ENCODE measurements at places on chromosomes 4 and X.

GRCh38 chr4:147567276-147567675, 49.9 kb upstream of the TMEM184C start:
- no peak for DNase-seq

DNA sequence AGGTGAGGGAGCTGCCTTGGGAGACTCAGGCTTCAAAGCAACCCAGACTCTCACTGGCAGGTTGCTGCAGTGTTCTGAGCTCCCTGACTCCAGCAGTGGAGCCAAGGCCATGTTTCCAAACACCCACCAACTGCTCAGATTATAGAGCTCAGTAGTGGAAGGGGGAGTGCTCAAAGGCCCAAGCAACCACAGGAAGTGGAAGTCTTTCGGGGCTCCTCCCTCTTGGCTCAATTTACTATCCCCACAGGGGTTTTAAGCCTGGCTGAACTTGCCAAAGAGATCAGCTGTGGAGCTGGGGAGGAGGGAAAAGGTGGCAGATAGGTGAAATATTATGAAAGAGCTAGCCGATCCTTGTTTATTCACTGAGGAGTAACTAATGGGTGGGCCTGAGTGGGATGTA, 82.5 kb downstream of the HPRT1 start:
- no peak for DNase-seq

- DNase-seq: no peak
Measured at GRCh38 chr4:120443116-120443515, 376.5 kb upstream of the MAD2L1 start.

DNA sequence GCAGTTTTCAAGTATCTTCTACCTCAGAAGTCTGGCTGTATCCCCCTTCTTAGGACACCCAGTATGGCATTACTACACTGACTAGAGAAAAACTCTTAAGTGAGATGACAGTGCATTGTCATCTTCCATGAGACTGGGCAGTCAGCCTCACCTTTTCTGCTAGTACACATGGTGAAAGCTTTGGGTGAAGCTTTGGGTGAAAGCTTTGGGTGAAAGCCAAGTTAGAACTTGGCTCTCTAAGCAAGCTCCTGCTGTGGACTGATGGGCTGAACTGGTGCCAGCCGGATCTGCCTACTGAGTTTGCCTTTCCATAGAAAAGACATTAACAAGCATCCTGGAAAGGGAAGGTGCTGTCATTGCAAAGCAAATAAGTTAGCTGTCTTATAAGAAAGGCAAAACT, 8.8 kb downstream of the EPHA5 start:
- DNase-seq: no peak

DNA sequence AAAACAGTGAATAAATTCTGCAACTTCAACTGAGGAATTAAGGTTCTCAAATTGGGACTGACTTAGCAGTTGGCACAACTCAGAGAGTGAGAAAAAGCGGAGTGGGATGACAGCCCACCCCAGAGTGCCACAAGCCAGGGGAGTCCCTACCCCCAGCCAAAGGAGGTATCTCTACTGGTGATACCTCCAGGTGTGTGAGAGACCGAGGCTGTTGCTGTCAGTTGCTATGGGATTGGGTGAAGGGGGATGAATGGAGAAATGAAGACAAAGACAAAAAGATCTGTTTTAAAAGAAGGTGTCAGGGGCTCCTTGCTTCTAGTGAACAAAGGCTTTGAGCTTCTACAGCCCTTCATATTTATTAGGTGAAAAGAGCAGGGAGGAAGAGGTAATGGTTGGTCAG, 71.4 kb upstream of the UGT2B10 start:
- no peak for DNase-seq

DNA sequence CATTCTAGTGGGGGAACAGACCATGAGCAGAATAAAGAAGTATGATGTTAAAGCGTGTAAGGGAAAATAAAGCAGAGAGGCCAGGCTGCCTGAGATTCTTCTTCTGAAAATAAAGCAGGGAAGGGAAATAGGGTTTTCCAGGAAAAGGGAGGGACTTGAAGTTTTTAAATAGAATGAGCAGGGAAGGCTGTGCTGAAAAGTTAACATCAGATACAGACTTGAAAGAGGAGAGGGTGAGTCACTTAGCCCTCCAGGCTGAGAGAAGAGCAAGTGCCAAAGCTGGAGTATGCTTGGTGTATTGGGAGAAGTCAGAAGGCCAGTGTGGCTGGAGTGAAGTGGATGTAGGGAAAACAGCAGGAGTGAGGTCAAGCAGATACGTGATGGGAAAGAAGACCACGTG, 10.0 kb upstream of the PLK4 start:
- DNase-seq: no peak

GRCh38 chr4:115675719-115676118, 562.3 kb upstream of the NDST4 start:
- no peak for DNase-seq

DNA sequence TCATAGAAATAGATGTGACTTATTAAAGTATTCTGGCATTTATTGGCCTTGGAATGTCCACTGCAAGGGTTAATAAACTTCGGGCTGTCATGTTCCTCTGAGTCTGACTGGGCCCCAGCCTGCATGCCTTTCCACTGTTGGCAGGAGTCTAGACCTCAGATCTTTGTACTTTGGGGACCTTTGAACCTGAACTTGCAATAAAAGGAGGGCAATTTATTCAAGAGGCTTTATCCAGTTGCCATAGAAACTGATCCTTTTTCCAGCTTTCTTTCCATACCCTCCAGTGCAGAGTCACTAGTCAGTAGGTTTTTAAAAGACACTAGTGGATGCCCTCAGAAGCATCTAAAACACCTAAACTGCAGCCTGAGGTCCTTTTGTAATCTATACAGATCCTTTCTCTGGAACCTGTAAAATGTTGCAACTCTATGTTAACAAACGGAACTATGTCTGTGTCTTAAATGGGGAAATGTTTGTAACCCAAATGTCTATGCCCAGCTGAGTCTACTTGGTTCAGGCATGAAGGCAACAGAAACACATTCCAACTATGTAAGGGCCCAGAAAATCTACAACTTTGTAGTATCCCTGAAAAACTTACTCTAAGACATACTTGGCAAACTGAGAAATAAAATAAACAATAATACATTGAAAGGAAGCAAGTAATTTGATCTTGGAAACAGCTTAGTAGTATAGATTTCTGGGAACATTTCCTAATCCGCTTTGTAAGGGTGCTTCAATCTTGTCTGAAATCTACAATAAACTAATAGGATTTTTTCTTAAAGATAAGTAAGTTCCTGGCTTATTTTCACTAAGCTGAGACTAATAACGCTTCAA, 41.5 kb downstream of the SOWAHB start:
- no peak for DNase-seq

- no peak for DNase-seq
Measured at GRCh38 chr4:87306056-87306455, 16.6 kb downstream of the HSD17B13 start.

DNA sequence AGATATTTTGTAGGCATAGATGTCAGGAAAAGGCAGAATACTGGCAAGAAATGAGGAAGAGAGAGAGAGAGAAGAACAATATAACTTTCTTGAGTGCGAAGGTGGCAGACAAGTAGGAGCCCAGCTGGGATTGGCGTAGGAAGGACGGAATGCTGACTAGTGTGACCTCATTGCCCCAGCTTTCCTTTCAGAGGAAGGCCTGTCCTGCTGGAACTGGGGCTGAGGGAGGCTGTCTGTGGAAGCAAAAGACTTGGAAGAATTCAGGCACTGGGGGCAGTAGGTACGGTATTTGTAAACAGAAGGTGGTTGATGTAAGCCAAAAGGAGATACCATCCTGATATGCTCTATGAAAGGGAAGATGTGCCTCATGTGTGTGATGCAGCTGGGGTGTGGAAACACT, 818.4 kb downstream of the ADGRL3 start:
- DNase-seq: no peak

- DNase-seq: no peak
Measured at GRCh38 chr4:81352446-81352835, 119.3 kb downstream of the RASGEF1B start.

DNA sequence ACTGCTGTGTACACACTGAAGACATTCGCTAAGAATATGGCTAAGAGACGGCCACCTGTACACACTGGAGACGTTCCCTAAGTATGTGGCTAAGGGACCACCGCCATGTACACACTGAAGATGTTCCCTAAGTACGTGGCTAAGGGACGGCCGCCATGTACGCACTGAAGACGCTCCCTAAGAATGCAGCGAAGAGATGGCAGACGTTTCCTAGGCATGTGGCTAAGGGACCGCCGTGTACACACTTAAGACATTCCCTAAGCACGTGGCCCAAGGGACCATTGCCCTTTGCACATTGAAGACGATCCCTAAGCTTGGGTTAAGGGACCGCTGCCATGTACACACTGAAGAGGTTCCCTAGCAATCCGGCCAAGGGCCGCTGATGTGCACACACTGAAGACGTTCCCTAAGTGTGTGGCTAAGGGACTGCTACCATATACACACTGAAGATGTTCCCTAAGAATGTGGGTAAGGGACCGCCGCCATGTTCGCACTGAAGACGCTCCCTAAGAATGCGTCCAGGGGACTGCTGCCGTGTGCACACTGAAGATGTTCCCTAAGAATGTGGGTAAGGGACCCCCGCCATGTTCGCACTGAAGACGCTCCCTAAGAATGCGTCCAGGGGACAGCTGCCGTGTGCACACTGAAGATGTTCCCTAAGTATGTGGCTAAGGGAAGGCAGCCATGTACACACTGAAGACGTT, 36.7 kb downstream of the DHRSX start:
- no peak for DNase-seq

- no peak for DNase-seq
Measured at GRCh38 chrX:101397779-101398178, 7.0 kb downstream of the RPL36A start.

DNA sequence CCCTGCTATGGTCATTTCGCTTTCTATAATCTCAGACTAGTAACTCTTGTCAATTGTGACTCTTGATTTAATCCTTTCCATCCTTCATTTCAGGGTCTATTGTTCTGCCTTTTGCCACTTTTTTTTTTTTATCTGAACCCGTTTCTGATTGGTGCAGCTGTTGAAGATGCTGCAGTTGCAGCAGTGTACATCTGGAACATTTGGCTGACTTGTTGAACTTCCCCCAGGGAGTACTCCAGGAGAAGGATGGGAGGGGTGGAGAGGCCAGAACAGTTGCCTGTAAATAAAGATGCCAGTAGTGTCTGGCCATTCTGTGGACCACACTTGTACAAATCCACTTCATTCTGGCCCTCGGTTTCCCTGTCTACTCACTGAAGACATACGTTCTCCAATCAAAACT, 1.0 kb upstream of the EDA start:
- no peak for DNase-seq

GRCh38 chr4:185602397-185602796, 67.1 kb upstream of the PDLIM3 start:
- no peak for DNase-seq

- no peak for DNase-seq
Measured at GRCh38 chr4:19486400-19486799, 765.3 kb upstream of the SLIT2 start.

GRCh38 chrX:119802546-119802945, 11.1 kb upstream of the RPL39 start:
- no peak for DNase-seq

DNA sequence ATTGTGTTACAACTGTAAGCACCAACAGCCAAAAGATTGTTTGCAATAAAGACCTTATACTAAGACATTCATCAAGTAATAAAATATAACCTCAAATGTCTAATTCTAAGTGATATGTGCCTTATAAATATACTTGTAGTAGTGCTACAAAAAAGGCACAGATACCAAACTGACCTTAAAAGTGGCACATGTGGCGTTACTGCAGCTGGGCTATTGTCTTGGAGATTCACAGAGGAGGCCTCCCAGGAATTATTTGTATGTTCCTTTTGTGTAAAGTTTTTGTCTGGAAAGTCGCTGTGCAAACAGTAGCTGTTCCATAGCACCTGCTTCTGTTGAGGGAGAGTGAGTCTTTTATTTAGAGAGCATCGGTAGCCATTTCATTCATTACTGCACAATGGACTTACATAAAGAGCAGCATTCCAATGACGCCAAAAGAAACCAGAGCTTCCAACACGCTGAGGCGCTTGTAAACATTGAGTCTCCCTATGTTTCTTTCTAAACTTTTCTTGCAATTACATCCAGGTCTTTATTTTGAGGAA, 143.7 kb downstream of the RPA4 start:
- no peak for DNase-seq

DNA sequence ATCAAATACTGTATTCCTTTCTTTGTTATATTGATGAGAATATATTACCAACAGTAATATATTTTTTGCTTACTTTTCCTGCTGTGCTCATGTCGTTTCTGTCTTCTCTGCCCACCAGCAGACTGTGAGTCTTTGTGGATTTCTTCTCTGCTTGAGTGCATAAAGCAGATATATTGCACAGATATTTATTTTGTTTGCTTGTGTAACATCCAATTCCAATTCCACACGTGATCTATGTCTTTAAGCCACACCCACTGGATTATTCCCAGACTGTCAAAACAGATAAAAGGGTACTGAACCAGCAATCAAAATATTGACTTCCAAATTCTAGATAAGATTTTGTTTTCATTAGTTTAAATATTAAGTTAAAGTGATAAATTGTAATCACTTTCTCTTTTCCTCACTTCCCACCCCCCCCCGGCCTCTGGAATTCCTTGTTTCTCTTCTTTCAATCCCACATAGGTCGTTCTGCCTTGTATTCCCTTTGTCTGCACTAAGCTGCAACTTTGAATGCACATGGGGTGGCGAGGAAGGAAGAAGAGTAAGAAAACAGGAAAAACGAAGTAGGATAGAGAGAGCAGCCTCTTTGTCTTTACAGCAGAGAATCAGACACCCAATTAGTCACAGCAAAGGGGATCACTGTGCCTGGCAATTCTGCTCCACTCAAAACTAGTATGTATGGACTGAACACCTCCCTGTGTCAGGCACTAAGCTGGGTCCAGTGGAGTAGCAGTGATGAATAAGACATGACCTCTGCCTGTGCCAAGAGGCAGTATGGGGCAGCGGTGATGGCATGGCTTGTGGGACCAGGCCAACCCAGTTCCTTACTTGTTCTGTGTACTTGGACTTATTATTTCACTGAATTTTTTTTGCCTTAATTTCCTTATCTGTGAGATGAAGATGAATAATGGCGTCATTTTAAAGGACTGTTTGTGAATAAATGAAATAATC, at the start of gene ADH1B:
TSS of gene ADH1B (minus strand) at position 161 of the 951 bp plus-strand sequence. CDS start at position 91, 70 bp downstream.
- no peak for DNase-seq

GRCh38 chrX:19343085-19343534, 617 bp upstream of the PDHA1 start:
- no peak for DNase-seq

DNA sequence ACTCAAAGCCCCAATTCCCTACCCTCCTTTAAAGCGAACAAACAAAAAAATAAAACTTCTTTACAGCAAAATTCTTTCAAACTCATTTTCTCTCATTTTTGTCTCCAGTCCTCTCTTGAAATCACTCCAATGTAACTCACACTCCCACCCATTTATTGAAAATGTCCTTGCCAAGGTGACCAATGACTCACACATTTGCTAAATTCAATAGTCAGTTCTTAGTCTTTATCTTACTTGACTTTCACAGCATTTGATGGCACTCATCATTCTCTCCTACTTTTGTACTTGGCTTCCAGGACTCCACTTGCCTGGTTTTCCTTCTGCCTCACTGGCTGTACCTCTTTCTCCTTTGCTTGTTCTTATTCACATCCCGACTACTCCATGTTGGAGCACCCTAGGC, 19.9 kb downstream of the CC2D2A start:
- no peak for DNase-seq

Measured in activated T-cell treated with anti-CD3 and anti-CD28 coated beads for 48 hours (primary cell).